ENCODE measurements at places on chromosomes 7 and 10.

DNA sequence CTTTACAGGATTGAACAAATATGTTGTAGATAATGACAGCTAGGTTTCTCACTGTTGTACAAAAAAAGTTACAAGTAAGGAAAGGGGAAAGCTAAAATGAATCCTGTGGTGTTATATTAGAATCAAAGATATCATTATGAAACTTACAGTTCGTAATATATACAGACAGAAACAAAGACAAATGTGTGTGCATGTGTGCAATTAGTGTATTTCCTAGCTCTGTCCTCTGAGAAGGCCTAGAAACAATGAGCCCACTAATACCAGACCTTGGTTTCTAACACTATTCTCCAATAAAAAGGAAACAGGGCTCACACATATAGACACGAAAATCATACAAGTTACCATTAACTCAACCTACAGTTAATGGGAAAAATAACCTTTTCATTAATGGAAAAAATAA is 8.0 kb downstream of the KDM7A start:
- no peak for DNase-seq

GRCh38 chr7:115233809-115234208 is 311.9 kb downstream of the MDFIC start:
- DNase-seq = no peak

DNA sequence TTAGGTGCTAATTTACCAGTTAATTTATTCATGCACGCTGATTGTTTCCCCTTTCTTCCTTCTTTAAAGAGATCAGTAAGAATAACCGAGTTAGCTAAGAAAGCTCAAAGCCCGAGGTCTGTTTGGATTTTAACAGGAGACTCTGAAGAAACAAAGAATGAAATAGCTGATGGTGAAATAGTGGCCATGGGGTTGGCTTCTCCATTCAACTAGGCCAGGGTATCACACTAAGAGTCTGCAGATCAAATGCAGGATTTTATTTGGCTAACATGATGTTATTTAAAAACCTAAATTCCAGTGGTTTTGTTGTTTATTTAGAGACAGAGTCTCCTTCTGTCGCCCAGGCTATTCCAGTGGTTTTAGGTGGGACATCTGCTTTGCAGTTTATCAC is 65.2 kb upstream of the SYPL1 start:
- no peak for DNase-seq

DNA sequence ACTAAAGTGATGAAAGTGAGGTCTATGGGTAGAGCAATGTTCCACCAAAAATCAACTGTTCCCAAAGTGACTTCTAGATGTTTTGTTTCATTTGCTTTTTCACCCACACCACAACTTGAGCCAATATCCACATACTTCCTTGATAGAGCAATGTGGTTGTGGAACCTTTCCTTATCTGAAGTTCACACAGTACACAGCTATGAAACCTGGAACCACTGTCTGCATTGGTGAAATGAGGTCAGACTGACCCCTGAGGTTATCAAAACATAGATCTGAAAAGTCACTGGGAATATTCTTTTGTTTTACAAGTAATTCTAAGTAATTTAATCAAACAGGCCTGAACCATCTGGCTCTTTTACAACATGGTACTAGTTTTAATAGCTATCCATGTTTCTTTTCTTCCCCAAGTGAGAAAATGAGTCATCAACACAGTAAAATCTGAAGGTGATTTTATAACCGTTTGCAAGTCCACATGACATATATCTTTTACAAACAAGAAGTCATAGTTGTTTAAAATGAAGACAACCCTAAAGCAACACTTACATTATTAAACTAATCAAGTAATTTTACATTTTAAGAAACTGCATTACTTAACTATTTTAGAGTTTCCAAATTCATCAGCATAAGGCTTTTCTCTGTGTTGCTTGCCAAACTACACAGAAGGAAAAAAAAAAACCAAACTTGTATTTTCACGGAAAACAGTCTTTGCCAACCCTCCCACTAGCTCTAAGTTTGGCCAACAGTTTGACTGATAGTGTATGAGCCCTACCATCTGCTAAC is 80.3 kb downstream of the LRRC17 start:
- DNase-seq = peak; percentile 83

DNA sequence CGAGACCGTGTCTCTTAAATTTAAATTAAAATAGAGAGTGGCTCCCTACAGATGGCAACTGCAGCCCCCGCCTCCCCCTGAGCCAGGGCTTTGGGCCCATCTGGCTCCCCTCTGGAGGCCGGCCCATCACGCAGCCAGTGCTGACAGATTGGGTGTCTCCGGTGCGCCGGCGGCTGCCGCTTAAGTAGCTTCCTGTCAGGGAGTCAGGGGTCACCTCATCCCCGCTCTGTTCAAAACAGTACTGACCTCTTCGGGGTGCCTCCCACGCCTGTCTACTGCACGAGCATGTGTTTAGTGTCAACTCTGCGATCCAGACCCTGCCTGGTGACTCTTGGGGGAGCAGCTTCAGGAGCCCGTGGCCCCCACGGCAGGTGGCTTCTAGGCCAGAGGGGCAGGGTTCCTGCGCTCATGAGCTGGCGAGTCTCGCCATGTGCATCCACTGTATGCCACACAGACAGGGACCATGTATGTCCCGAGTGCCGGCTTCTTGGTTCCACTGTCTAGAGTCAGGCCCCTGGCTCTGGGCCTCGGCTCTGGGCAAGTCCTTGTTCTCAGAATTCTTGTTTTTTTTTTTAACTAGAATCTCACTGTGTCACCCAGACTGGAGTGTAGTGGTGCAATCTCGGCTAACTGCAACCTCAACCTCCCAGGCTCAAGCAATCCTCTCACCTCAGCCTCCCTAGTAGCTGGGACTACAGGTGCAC is 36.1 kb downstream of the KCTD7 start:
- DNase-seq = no peak

- DNase-seq = no peak
Observed at GRCh38 chr7:100532165-100533022, 6.6 kb upstream of the AGFG2 start.

DNA sequence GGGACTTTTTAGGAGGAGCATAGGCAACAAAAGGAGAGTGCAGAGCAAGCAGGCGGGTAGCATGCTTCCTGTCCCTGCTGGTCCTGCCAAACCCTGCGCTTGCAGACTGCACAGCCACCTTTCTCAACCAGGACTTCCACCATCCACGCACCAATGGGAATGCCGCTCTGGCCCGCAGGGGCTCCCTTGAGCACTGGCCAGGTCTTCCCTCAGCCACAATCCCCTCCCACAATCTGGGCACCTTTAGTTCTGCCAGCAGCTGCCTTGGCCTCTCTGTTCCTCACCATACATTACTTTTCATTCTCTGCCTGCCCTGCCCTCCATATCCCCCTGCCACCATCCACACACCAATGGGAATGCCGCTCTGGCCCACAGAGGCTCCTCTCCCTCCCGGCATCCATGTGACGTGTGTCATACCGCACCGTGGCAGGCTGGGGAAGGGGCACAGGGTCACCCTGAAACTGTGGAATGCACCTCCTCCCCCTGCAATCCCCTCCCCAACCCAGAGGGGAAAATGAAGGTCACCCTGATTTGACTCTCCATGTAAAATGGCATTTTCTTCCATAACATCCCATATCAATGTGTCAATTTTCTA is 97.3 kb upstream of the MACROH2A2 start:
- DNase-seq = no peak

- DNase-seq = no peak
Observed at GRCh38 chr10:69262292-69262751, 16.0 kb upstream of the HK1 start.

- peak; percentile 44 for DNase-seq
Observed at GRCh38 chr7:46784732-46785131, 797.2 kb downstream of the TNS3 start.
